ENCODE measurements at places on chromosomes 3 and 15.

- DNase-seq: no peak
Measured at GRCh38 chr3:104460477-104461406, 906.0 kb upstream of the ALCAM start.

DNA sequence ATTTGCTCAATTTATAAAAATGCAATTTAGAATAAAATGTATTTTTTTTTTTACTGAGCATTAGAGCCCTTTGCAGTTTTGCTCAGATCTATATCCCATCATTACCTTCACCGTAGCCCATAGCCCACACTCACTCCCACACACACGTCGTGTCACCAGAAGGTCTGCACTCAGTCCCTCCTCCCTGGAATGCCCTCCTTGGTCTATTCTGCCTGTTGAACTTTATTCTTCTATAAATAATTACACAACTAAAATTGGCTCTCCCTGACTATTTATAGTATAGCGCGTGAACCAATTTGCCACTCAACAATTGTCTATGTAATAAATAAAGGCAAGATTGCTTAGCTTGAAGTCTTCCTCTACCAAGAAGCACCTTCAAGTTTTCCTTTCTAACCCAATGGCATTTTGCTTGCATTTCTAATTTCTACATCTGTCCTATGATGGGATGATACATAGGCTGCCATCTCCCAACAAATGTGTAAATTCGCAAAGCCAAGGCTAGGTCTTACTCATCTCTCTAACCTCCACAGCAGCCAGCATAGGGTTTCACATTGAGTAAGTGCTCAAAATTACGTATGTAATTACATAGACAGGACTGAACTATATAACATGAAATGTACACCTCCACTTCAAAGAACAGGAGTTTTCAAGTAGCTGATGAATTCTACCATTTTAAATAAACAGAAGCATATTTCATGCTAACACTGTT is 172.0 kb upstream of the HES1 start:
- no peak for DNase-seq

DNA sequence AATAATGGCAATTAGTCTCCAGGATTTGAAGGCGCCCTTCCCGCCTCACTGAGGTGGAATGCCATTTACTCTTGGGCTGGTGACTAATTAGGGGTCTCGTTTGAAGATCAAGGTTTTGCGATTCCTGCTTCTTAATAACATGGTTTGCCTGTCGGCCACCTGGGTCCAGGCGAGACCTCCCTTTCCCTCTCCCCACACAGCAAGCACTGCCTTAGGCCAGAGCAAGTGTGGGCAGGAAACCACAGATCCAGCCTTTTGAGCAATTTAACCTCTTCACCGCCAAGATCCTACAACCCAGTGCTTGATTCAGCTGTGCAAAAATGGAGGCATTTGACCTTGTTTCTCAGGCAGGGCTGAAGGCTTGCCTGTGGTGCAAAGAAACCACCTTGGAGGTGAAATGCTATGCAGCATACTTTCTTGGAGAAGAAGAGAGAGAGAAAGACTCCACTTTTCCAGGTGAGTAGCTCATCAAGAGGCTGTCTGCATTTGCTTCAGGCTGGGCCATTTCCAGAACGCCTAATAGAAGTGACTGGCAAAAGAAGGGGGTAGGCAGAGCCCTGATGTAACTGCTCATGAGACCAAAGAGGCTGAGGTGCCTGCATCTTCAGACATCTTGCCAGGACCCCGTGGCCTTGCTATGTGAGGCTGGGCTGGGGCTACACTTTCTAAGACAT is 34.1 kb upstream of the WNT5A start:
- no peak for DNase-seq

- no peak for DNase-seq
Measured at GRCh38 chr3:49397470-49397869, 14.3 kb downstream of the RHOA start.

GRCh38 chr3:109921509-109921908 is 584.2 kb upstream of the DPPA4 start:
- no peak for DNase-seq

- no peak for DNase-seq
Measured at GRCh38 chr15:69992348-69992747, 105.4 kb downstream of the TLE3 start.

GRCh38 chr3:162719684-162720341 is 1223.2 kb downstream of the OTOL1 start:
- DNase-seq: no peak

- DNase-seq: no peak
Measured at GRCh38 chr15:60002528-60003218, 1.4 kb upstream of the FOXB1 start.

- DNase-seq: no peak
Measured at GRCh38 chr3:188309437-188310269, 155.7 kb downstream of the LPP start.

GRCh38 chr3:100988080-100988479 is 5.1 kb downstream of the ABI3BP start:
- no peak for DNase-seq

GRCh38 chr3:159458010-159458409 is 530.6 kb upstream of the IL12A start:
- no peak for DNase-seq

DNA sequence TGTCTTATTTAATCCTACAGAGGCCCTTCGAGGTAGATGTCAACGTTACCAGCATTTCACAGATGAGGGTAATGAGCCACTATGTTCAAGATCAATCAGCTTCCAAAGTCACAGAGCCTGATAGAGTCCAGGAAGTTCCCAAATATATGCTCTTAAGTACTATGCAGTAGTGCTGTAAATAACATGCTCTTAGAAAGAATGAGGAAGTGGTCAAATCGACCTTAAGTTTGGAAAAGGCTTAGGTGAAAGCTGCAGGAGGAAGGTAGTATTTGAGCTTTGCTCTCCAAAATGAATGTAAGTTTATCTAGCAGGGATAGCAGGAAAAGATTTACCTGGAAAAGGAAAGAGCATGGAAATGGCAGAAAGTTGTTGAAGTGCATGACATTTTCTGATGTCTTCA is 234.0 kb downstream of the RBMS3 start:
- no peak for DNase-seq

DNA sequence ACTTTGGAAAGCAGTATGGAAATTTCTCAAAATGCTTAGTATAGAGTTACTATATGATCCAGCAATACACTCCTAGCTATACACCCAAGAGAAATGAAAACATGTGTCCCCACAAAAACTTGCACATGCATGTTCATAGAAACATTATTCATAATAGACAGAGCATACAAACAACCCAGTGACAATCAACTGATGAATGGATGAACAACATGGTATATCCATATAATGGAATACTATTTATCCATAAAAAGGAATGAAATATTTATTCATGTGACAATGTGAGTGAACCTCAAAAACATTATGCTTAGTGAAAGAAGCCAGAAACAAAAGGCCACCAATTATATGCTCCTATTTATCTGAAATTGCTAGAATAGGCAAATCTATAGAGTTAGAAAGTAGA is 6.7 kb downstream of the MYH15 start:
- DNase-seq: no peak

DNA sequence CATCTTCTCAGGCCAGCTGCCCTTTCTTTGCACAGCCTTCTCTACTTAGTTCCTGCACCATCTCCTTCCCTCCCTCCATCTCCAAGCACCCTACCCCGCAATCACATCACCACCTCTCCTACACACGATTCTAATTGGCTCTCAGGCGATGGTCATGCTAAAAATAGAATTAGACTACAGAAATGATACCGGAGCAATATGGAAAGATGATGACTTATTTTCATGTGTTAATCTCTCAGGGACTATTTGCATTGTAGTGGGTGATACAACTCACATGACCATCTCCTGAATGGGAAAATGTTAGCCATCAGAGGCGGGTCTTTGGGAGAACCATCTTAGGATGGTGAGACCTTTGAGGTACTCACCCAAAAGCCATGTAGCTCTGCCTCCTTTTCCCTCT is 54.7 kb upstream of the PPARG start:
- no peak for DNase-seq

GRCh38 chr3:76177610-76178009 is 392.3 kb upstream of the ZNF717 start:
- no peak for DNase-seq

DNA sequence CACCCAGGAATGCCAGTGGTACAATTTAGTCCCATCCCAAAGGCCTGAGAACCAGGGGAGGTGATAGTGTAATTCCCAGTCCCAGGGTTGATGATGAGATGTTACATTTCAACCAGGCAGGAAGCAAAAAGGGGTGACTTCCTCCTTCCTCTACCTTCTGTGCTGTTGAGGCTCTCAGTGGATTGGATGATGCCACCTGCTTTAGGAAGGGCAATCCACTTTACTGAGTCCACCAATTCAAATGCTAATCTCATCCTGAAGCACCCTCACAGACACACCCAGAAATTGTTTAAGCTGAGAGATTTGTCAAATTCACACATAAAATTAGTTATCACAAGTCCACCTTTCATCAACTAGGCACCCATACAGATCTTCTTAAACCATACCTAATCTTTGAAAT is 418.5 kb upstream of the GOLIM4 start:
- no peak for DNase-seq

DNA sequence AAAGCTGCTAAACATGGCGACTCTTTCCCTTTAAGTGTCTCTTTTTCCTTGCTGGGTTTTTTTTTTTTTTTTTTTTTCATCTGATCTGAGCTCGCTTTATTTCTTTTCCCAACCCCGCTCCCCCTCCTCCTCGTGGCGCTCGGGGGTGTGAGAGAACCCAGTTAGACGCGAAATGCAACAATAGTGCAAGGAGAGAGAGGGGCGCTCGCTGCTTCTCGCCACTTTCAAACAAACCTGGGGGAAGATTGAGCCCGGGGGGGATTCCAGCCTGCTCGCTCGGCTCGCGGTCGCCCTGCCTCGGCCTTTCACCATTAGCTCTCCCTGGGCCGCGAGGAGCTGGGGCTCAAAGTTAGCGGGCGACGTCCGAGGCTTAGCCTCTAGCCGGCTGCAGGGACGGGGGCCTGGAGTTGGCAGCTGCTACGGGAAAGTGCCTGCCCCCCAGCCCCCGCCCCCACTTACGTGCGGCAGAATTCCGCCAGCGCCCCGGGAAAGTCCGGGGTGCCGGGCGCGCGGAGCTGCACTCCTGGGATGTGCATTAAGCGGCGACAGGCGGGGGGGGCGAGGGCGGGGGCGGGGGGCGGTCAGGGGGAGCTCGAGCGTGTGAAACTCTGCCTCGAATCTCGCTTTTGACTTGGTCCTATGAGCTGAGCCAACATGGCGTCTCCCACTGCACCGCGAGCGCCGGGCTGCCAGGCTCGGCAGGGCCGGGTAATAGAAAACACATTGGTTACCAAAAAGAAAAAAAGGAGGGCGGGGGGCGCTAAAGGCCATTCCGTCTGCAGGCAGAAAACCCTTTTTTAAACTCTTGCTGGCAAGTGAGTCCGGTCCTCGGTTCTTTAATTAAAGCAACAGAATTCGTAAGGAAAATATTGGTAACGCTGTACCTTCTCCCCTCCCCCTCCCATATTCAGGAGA is 10.4 kb downstream of the NR2F2 start:
- no peak for DNase-seq

- no peak for DNase-seq
Measured at GRCh38 chr3:30273304-30274072, 332.9 kb upstream of the TGFBR2 start.

- no peak for DNase-seq
Measured at GRCh38 chr3:127097072-127097405, 95.9 kb upstream of the PRR23E start.

- no peak for DNase-seq
Measured at GRCh38 chr3:15428539-15428938, 1.1 kb downstream of the EAF1 start.

DNA sequence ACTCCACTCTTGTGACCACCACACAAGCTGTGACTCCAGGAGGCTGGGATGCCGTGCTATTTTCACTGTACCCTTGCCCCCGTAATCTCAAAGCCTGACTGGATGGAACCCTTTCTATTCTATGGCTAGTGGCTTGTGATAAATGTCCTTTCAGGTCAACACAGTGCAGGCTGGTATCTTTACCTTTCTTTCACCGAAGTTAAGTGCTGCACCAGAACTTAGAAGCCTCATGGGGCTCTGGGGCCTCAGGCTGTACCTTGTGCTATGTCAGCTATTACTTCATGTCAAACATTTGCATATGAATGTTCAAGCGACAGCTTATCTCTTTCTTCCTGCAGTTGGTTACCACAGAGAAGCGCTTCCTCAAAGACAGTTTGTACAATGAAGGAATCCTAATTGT is 66.8 kb downstream of the RPL39L start:
- DNase-seq: no peak

GRCh38 chr15:60396958-60397771 is 621 bp downstream of the ANXA2 start:
- DNase-seq: no peak

- DNase-seq: no peak
Measured at GRCh38 chr3:157163217-157163953, 3.4 kb upstream of the CCNL1 start.

DNA sequence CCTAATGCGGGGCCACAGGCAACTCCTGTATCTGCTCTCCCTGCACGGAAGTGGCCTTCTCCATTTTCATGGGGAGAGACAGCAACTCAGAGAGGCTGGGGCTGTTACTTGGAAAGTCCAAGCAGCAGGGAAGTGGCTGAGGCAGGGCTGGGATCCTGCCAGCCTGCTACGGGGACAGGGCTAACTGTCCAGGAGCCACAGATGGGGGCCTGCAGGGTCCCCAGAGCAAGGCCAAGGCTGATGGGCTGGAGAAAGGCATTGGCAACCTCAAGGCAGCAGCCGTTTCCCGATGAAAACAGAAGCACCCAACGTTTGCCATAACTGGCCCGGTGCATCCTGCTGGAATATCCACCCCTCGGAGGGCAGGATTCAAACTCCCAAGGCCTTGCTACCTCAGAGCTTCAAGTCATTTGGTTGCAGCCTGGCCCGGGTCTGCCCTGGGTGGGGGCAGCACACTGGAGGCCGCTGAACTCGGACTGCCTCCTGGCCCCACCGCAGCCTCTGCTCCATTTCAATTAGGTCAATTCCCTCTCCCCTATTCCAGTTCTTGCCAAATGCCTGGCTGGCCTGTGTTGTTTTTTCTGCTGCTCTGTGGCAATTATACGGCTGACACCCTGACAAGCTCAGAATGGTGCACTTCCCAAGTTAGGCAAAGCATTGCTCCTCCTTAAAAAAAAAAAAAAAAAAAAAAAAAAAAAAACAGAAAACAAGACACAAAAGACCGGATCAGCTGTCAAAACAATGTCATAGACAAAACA is 143.5 kb downstream of the NUP210 start:
- DNase-seq: no peak

- no peak for DNase-seq
Measured at GRCh38 chr3:31747785-31748184, 215.1 kb downstream of the STT3B start.

DNA sequence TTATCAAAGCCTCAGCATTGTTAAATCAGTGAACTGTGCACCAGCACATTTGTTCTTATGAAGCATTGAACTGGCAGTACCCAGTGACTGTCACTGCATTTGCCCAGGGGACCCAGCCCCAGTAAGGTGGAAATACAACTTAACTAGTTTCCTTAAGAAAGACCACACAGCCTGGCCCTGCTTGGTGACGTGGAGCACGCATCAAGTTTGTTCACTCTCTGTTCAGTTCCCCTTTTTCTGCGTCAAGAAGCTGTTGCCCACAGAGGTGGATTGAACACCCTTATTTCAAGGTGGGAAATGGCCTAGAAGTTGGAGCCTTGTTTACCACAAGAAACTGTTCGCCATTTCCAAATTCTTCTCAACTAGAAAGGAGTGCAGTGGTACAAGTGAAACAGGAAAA is 69.9 kb upstream of the AGBL1 start:
- no peak for DNase-seq
